Astrocyte of the spinal cord (primary cell): ENCODE measurements at places on chromosomes 16 and 17.

- no peak for DNase-seq
These were observed 25.2 kb downstream of the NLRP1 start for GRCh38 chr17:5558815-5559785.

GRCh38 chr17:70028978-70029767 is 45.9 kb upstream of the KCNJ16 start:
- DNase-seq: no peak

GRCh38 chr17:9987779-9988585 is 82.9 kb upstream of the RCVRN start:
- no peak for DNase-seq

GRCh38 chr16:51710186-51710585 is 559.1 kb upstream of the SALL1 start:
- no peak for DNase-seq

DNA sequence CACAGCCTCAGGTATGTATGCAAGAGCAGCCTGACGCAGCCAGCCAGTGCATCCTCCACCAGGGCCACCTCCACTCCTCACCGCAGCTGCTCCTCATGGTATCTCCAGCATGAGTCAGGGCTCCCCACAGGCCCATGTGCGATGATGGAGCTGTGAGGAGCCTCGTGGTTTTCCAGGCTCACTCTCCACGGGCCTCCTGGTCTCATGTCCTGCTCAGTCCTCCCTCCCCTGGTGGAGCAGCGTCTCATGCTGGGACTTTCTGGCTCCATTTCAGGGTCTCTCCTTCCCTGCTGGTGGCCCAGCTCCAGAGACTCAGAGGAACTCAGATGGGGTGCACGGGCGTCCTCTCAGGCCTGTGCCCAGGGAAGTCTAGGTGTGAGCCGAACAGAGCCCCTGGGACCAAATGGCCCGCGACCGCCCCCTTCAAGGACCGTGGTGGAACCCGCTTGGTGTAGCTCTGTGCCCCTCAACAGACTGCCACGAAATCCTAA is 70.4 kb downstream of the METRNL start:
- DNase-seq: peak; percentile 43

- no peak for DNase-seq
These were observed 127.3 kb upstream of the MON1B start for GRCh38 chr16:77063676-77064016.

DNA sequence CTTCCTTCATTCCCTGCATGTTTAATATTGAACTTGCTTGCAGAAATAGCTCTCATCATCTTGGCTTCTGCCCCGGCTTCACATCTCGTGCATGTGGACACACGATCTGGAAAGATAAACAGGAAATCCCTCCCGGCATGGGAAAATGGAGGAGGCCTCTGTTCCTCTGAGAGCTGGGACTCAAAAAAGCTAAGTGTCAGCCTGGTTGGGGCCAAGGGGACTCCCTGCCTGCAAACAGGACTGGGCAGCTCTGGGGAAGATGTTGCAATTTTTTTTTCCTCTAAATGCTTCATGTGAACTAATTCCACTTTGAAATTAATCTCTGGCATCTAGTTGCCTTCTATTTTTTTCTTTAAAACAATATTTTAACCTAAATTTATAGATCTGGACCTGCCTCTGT is 24.8 kb downstream of the ITPRIPL2 start:
- peak; percentile 76 for DNase-seq

DNA sequence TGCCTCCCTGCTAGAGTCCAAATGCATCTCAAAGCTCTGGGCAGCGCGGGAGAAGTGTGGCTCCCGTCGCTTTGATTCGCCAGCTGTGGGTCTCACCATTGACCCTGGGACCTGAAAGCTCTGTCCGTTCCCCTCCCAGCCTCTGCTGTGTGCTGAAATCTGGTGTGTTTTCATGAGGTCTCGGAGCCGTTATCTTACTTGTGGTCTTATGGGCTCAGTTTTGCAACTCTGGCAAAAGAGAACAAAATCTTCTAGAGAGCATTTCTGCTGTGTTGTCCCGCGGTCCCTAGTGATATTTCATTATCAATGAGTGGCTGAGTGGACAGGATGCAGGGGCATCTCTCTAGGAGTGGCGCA is 13.3 kb downstream of the CRISPLD2 start:
- DNase-seq: no peak

DNA sequence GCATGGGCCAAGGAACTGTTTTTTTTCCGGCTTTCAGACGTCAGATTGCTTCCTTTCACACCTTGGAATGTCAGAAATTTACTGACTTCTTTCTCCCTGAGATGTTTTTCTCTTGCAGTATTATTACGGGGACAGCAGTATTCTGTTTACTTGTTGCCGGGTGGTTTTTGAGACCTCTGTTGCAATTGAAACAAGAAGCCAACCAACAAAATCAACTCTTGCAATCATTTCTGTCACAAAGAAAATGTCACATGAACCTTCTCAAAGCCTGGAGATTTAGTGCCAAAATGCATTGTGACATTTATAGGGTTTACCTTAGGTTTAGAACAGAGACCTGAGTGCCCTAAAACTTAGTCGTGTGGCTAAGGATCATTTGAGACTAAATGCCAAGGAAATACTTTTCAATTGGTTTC is 174.3 kb downstream of the MAP2K6 start:
- no peak for DNase-seq

- no peak for DNase-seq
These were observed 33.7 kb downstream of the PEMT start for GRCh38 chr17:17557796-17558195.

GRCh38 chr17:65593092-65593854 is 31.8 kb upstream of the AXIN2 start:
- DNase-seq: no peak

- no peak for DNase-seq
These were observed 370.8 kb upstream of the ZFHX3 start for GRCh38 chr16:73418691-73419090.

- DNase-seq: no peak
These were observed 6.2 kb downstream of the SULT1A2 start for GRCh38 chr16:28590384-28591340.

DNA sequence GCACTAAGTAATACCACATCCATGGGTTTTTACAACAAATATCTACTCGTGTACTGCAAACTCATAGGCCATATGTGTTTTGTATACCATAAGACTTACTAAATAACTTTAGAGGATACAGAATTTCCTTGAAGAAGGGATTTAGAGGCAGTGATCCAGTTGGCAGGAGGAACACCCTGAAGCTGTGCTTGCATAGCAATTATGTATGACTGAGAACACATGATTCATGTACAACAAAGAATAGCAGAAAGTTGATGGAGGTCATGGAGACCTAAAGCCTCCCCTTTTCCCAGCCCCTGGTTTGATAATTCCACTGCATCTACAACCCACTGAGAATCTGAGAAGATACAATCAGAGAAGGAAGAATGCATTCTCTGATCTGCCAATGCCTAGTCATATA is 83.8 kb upstream of the PMFBP1 start:
- DNase-seq: no peak

DNA sequence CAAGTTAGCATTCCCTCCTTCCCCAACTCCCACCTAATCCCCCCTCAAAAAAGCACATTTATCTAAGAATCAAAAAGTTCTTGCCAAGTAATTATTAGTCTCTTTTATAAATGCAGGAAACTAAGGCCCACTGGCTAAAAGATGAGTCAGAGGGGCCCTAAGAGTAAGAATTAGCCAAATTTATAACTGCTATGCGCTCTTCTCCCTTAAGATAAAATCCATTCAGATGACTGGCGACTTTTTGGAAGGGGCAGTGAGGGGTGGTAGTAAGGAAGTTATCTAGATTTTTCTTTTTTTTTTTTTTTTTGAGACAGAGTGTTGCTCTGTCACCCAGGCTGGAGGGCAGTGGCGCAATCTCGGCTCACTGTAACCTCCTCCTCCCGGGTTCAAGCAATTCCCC is 17.1 kb downstream of the ZNF652 start:
- DNase-seq: no peak

GRCh38 chr17:68734187-68734900 is 133.2 kb upstream of the FAM20A start:
- no peak for DNase-seq

GRCh38 chr17:69828087-69828486 is 246.9 kb upstream of the KCNJ16 start:
- DNase-seq: peak; percentile 57

GRCh38 chr17:21061971-21062526 is 19.2 kb upstream of the USP22 start:
- no peak for DNase-seq

GRCh38 chr17:2070241-2071023 is 15.5 kb downstream of the HIC1 start:
- DNase-seq: no peak

DNA sequence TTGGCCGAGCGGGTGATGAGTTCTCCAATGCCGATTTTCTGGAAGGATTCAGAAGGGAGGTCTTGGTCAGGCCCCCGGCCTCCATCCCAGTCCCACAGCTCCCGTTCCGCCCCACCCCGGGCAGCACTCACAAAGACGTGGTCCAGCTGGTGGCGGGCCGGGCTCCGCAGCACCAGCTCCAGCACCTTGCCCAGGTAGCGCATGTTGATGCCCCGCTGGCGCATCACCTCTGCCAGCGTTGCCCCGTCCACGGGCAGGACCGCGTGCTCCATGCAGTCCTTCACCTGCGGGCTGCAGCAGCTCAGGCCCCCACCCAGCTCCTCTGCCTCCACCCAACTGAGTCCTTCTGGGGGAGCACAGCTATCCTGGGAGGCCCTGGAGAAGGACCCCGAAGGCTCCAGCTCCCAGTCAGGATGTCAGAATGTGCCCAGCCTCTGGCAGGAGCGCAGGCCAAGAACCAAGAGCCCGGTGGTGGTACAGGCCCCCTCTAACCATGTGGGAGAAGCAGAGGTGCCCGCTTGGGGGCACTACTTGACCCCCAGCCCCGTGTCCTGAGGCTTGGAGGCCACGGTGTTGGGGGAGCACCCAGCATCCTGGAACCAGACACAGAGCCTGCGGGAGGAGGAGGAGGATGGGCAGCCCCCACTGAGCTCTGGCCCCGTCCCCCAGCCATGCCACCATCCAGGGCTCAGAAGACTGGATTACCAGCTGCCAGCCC is 16.2 kb downstream of the CLUH start:
- no peak for DNase-seq

DNA sequence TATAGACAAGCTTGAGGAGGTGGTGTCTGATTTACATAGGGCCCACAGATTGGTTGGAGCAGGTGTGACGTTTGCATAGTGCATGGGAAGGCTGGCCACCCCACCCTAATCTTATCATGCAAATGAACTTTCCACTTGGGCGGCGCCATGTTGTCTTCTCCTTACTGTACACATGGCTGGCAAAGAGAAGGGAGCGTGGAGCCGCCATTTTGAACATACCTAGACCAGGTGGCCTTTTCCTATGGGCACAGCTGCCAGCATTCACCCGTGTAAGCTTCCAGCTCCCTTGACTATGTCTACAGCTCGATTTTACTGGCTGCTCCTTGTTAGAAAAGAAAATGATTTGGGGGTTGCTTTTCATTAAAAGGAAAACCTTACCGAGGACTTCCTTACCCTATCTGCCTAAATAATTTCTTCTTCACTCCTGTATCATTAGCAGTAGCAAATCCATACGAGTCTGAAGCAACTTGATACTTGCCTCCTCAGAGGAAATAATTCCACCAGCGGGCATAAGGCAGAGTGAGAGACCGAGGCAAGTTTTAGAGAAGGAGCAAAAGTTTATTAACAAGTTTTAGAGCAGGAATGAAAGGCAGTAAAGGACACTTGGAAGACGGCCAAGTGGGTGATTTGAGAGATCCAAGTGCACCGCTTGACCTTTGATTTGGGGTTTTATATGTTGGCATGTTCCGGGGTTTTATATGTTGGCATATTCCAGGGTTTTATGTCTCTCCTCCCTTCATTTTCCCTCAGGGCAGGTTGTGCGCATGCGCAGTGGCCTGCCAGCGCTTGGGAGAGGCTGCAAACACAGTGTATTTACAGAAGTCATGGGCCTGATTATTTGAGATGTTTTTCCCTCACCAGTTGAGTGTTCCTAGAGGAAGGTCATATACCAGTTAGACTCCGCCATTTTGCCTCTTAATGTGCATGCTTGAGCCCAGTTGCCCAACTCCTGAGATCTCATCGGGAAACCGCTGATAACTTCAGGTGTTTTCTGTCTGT is 65.7 kb downstream of the MARF1 start:
- no peak for DNase-seq

GRCh38 chr16:2167068-2167638 is 11.6 kb downstream of the TRAF7 start:
- no peak for DNase-seq

DNA sequence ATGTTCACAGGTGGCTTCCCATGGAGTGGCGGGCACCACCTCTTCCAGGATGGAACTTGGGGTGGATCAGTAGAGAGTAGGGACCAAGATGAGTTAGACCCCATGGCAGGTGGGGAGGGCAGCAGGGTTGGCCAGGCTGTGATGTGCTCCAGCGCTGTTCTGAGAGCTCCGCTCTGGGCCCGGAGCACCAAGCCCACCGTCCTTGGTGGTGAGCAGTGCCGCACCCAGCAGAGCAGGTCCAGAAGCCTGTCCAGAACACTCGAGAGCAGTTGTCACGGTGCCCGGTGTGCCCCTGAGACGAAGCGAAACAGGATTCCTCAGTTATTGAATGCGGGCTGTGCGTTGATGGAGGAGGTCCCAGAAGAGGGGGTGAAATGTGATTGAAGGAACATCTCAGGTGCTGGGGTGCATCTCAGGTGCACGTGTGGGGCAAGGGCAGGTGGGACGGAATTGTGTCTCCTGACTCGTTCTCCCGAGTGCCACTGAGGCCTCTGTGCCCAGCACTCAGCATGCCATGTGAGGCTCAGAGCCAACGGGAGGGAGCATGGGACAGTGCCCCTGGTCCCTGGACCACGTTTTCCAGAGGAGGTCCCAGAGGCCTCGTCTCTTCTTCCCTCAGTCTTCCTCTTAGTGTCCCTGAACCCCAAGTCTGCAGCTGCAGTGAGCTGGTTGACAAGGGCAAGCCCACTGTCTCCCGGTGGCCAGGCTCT is 39.5 kb downstream of the COX4I1 start:
- no peak for DNase-seq

DNA sequence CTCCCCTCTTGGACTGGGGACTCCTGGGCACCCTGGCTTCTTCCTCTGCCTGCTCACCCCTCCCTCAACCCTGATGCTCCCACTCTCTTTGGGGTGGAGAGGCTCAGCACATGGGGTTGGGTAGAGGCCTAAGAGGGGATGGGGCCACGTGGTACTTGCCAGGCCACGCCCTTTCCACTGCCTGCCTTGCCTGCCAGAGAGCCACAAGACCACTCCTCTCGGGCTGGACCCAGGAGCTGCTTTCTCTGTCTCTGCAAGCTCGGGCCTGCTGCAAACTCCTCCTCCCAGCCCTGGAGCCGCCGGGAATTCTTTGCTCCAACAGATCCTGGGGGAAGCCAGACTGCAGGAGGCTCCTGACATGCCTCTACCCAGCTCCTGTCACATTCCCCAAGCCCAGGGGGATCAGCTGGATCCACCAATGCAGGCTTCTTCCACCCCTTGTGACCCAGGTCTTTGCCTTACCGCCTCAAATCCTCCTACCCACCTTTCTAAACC is 11.8 kb downstream of the DLX4 start:
- no peak for DNase-seq

GRCh38 chr16:57528499-57529390 is 7.6 kb downstream of the CCDC102A start:
- no peak for DNase-seq

- DNase-seq: no peak
These were observed 5.5 kb upstream of the ERAL1 start for GRCh38 chr17:28849281-28849680.
